ENCODE measurements at places on chromosomes 1 and 21.

DNA sequence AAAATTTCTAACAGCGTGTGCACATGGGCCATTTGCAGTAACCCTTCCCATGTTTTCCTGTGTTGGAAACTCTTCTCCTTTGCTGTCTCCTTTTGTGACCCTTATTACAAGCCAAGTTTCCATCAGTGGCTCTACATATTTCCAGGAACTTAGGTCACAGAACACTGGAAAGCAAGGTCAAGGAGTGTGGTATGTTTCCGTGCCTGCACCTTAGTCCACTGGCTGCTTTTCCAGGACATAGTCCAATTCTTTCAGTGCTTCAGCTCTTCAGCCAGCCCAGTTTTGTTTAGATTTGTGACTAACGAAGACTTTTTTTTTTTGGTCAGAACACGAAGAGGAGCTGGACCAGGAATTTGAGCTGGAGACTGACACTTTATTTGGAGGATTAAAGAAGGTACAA, 33.8 kb downstream of the HHAT start:
- no peak for DNase-seq

GRCh38 chr1:208423526-208423925, 179.3 kb upstream of the PLXNA2 start:
- no peak for DNase-seq

GRCh38 chr1:36608272-36608671, 125.6 kb upstream of the CSF3R start:
- DNase-seq: no peak

DNA sequence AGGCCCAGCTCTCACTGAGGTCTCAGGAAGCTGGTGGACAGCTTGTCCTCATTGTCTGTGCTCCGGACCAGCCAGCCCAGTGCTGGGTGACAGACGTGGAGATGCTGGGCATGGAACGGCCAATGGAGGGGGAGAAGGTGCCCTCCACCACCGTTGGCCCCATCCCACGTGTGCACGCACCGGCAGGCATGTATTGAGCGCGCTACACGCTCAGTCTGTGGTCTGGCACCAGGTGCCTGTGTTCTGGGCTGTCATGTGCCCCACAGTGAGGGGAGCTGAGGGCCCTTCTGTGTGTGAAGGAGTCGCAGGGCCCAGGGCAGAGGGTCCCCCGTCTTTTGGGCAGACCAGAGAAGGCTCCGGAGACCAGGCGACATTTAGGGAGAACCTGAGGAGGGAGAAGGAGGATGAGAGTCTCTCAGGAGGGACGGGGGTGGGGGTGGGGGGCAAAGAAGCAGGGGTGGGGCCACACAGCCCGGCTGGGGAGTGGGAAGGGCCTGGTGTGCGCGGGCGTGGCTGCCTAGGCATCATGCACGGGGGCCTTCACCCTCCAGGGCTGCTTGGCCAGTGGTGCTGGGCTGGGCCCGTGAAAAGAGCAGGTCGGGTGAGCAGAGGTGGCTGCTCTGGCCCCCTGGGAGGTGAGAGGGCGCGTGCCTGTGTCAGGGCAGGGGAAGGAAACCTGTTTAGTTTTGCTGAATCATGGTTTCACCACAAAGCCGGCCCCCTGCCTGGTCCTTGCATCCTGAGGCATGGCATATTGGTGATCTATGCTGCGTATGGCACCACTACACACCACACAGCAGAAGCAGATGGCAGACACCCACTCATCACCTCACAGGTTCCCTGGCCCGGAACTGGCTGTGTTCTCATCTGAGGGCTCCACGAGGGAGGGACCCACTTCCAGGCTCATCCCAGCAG, 86.7 kb upstream of the TTC34 start:
- no peak for DNase-seq

DNA sequence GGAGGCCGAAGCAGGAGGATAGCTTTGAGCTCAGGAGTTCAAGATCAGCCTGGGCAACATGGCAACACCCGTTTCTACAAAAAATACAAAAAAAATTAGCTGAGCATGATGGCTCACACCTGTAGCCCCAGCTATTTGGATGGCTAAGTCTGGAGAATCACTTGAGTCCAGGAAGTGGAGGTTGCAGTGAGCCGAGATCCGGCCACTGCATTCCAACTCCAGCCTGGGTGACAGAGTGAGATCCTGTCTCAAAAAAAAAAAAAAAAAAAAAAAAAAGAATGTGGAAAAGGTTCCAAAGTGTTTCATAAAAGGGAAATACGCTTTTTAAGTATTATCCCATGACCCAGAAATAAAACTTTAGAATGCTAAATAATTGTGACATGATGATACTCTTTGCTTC, 8.0 kb downstream of the S1PR1 start:
- no peak for DNase-seq

- no peak for DNase-seq
These were observed 51.6 kb downstream of the SLC30A10 start for GRCh38 chr1:219876798-219877209.

DNA sequence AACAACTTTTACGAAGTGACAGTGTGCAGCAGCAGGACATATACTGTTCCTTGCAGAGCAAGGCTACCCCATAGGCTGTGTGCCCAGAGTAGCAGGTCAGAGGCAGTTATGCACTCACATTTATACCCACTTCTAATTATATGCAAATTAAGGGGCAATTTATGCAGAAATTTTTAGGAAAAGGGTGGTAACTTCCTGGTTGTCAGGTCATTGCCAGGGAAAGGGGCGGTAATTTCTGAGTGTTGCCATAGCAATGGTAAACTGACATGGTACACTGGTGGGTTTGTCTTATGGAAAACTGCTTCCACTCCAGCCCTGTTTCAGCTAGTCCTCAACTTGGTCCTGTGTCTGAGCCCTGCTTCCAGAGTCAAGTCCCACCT, 12.0 kb upstream of the SLAMF1 start:
- no peak for DNase-seq

- no peak for DNase-seq
These were observed 99.1 kb downstream of the DNM3 start for GRCh38 chr1:171940368-171940767.

DNA sequence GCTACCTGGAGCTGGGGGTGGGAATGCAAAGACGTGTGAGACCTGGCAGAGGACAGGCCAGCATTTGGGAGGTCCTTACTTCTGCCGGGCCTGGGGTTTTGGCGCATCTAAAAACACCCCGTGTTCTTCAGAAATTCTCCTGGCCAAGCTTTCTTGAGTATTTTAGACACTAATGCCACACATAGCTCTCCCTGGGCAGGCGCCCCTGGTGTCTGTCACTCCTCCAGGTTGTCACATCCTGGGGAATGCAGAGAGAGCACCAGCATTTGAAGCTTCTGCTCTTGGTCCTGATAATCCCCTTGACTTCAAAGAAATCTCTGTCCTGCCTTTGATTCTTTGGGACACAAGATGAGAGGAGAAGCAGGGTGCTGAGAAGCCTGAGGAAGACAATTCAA, 6.0 kb downstream of the CAPN9 start:
- DNase-seq: no peak

DNA sequence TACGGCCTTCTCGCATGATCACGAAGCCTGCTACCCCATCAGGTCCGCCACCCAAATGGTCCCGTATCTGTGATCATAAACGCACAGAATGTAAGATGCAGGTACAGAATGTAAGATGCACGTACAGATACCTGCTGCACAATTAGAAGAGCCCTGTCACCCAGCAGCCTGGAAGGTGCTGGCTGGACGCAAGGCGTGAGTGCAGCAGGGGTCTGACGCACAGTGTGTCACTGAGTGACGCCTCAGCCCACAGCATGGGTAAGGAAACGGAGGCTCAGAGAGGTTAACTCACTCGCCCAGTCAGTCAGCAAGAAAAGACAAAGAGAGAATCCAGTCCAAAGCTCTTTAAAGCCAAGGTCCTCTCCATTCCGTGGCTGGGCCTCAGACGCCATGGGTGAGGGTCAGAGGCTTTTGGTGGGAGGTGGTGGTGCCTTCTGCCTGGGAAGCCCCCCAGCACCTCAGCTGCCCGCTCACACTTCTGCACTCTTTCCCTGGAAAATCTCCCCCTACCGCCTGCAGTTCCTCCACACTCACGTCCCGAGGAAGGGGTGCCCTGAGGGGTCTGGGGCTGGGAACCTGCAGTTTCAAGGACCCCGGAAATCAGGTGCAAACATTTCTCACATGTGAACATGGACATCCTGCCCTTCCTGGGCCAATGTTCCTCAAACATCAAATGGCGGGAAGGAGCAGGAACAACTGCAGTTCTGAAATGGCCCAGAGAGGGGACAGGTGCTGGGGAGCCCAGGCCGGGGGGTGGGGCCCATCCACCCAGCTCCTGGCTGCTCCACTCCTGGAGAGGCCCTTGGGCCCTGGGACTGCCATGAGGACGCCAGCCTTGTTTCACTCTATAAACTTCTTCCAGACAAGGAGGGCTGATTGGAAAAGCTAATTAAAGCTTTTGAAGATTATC, 59.4 kb downstream of the SLC66A1 start:
- DNase-seq: no peak

DNA sequence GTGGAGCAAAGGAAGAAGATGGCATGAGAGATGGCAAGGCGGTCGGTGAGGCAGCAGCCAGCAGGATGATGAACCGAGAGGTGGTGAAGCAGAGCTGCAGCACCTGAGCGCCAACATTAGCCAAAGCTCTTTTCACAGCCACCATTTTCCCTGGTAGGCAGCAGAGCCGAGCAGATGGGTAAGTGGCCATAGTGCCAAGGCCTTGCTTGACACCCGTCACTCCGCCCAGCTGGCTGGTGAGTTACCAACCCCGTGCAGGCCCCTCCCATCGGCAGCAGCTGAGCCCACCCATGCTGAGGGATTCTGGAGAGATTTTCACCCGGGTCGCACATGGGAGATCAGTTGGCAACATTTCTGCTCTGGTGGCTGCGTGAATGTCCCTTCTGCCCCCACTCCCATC, 647.7 kb downstream of the PTPRU start:
- DNase-seq: no peak

- no peak for DNase-seq
These were observed 47.0 kb upstream of the KCNK1 start for GRCh38 chr1:233566886-233567285.

DNA sequence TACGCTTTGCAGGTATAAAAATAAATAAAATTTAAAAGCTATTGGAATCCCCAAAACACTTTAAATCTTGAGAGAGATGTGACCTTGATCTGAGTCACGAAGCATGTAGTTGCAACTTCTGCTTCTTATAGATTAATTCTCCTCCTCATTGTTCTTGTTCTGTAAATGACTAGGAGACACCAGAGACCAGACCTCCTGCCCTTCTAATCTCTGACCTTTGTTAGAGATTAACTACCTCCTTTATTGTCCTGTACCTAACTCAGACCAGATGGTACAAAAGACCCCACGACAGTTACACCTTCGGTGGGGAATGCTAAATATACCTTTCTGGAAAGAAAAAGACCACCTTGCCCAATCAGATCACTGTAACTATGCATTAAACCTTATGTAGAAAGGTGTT, 76.9 kb upstream of the NEK2 start:
- no peak for DNase-seq

- no peak for DNase-seq
These were observed 309.8 kb downstream of the MATN1 start for GRCh38 chr1:30413606-30414005.

GRCh38 chr1:49085079-49085478, 308.4 kb upstream of the BEND5 start:
- DNase-seq: no peak

GRCh38 chr1:42845866-42846256, 552 bp upstream of the ZNF691 start:
- DNase-seq: no peak

DNA sequence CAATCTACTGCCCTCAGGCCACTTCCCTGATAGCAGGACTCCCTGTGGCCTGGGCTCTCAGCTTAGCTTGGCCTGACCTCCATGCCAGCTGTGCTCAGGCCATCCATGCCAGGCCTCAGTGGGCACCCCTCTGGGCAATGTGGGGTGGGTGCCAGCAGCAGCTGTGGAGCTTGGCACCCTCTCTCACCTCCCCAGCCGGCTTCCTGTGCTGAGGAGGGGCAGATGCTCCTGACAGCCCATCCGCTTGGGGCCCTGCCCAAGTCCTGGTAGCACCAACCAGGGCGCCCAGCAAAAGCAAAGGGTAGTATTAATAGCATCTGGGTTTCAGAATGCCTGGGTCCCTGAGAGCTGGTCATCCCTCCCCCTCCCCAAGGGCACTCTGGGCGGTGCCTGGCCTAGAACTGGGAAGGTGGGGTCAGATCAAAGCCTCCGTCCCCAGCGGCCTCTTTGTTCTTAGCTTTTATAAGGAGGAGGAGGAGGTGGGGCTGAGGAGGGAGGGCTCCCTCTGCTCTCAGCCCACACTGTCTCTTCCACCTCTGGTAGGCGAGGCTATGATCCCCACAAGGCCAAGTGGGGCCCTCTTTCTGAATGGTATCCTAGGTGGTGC, 6.1 kb downstream of the EFNA4 start:
- DNase-seq: no peak

DNA sequence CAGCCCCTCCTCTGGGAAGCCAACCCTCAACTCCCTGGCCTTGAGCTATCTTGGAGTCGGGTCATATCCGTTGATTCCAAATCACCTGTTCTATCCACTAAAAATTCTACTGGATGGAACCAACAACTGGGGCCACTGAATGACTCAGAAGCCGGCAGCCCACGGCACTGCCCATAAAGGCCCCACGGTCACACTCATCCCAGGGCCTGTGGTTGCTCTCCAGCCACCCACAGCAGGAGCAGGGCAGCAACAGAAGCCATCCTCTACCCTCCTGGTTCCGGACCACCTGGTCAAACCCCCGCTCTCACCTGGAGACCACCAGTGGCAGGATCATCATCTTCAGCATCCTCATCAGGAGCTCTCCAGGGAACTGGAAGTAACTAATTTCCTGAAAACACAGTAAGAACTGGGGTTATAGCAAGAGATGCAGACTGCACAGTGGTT, 8.4 kb downstream of the SLC1A7 start:
- no peak for DNase-seq

DNA sequence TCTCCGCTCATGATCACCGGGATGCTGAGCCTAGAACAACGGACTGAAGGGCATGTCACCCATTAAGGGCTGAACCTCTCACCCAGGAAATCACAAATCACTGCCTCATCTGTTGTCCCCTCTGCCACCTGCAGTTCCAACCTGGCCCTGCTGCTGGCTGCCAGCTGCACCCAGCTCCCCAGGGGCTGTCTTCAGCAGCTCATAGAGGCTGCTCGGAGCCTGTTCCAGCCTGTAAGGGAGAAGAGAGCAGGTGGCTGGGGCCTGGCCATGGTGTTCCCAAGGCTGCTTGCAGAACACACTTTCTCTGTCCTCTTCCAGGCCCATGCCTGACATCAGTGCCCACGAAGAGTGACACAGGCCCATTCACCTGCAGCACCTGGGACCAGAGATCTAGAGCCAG, 44.5 kb upstream of the DISP3 start:
- DNase-seq: no peak

- no peak for DNase-seq
These were observed 157.2 kb upstream of the COL11A1 start for GRCh38 chr1:103265551-103265950.

All from GM12864 (cell line).